ENCODE measurements at places on chromosomes 2 and 18. TPM values are rescaled to one million over a fixed set of nuclear protein-coding genes. Genes with fewer than 3 reads are reported as not detected.
A peak's percentile ranks its signal among the peaks of the same experiment; 100 is the strongest.

DNA sequence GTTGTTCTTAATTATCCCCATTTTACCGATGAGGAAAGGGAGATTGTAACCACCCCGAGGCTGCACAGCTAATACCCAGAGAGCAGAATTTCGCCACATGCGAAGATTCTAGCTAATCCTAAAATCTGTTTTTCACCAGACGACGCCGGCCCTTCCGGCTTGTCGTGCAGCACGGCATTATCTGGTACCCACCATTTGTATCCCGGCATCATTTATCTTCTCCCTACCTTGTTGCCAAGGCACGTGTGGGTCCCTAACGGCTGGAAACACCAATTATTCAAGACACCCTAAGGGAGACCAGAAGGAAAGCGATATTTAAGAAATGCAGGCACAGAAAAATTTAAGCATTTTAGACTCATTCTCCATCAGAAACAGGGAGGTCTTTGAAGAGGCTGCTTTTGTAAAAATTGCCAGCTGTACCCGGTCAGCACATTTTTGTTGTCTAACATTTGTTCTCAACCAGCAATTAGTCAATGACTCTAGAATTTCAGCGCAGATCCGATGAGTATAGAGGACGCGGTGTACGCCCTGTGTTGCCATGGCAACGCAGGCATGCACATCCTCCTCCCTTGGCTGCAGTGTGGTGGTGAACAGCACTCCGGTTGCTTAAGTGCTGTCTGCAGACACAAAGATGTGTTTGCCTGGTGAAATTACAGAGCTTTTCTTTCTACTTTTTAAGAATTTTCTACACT is 111.6 kb downstream of the AGAP1 start:
- peak; percentile 82 for DNase-seq

DNA sequence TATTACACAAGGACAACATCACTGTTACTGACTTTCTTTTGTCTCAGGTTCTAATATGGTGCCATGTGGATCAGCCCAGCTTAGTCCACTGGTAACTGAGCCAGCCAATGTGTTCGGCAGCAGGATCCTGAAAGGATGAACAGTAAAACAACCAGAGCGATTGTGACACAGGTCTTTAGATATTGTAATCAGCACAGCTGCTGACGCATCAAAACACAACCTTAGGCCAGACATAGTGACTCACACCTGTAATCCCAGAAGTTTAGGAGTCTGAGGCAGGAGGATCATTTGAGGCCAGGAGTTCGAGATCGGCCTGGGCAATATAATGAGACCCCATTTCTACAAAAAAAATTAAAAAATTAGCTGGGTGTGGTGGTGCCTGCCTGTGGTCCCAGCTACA is 183.4 kb upstream of the CDH20 start:
- DNase-seq, result no peak

DNA sequence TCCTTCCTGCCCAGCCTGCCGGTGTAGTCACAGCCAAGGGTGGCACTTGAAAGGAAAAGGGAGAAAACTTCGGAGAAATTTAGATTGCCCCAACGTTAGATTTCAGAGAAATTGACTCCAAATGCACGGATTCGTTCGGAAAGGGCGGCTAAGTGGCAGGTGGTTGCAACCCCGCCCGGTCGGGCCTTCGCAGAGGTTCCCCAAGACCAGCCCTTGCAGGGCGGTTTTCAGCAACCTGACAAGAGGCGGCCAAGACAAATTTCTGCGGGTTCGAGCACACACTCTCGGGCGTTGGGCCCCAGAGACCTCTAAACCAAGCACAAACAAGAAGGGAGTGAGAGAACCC is 4.8 kb downstream of the ONECUT2 start:
- DNase-seq, result no peak

DNA sequence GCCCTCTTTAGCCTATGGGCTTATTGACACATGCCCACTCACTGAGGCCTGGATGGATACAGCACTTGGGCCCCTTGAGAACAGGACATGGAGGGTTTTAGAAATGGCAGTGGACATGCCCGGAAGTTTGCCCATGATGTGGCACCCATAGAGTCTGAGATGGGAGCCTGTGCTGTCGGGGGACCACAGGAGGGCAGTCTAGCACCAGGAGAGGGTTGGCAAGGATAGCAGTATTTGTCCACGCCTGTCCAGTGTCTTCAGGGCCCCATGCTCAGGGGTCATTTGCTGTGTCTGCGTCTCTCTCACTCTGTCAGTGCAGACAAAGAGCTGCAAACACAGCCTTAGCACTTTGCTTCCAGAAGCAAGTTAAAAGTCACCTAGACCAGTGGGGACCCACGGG is 48.7 kb downstream of the IL1RL2 start:
- DNase-seq, result no peak

DNA sequence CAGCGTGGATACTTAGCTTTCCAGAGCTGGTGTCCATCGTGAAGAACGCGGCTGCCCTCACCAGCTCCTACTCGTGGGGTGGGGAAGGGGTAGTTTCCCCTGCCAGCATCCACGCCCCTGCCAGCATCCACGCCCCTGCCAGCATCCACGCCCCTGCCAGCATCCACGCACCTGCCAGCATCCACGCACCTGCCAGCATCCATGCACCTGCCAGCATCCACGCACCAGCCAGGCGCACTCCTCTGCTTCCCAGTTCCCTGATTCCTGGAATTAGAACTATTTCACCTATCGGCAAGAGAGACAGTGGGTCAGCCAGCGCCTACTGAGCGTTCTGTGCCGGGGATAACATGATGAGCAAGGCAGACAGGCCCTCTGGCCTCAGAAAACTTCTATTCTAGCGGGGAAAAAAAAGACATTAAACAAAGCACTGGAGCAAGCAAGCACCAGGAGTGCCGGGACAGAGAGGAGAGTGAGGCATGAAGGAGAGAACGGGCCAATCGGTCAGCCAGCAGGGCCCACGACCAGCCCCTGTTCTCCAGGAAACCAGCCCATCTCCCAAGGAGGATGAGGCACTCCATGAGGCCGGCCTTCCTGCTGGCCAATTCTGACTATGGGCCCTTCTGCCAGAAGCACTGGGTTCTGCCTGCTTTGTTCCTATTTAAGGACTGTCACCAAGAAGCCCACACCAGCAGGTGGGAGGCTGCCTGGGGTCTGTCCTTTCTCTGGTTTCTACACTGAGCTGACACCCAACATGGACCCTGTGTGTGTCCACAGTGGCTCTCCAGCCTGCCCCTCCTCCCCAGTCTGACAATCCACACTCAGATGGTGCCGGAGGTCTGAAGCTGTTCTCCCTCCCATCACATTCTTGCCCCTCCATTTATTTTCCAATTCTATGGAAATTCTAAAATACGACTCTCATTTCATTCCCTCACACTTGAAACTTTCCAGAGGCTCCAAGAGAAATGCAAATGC is 78.4 kb upstream of the SALL3 start:
- no peak for DNase-seq

GRCh38 chr2:68482296-68482820 is 15.0 kb downstream of the APLF start:
- no peak for DNase-seq

DNA sequence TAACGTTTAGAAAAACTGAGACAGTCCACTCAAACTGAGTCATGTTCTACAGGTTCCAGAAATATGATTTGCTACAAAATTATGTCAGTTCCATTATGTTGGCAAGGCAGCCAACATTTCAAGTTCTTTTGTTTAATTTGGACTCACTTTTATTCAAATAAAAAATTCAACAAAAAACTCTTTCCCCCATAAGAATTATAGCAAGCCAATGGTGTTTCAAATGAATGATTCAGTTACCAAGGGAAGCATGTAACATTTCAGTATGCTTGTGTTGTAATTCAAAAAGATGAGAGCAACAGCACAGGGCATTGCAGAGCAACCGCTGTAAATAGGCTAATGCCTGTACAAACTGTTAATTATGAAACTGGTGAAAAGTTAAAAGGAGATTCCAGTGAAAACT is 140.8 kb downstream of the FIGN start:
- no peak for DNase-seq

DNA sequence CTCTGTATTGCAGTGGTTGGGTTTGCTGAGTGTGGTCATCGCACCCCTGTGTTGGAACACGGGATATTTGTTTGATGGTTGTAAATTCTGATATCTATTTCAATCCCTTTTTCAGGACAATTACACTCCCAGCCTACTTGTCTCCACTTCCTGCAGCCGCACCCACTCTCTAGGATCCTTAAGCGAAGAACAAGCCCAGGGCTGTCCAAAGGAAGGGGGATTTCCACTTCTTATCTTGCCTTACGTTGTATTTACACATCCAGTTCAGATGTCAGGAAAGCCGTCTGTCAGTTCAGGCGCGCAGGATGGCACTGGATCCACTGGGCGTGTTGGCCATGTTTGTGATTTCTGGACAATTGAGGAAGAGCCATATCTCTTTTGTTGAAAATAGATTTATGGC is 834.5 kb upstream of the SALL3 start:
- no peak for DNase-seq

GRCh38 chr18:55633032-55633431 is 45.0 kb upstream of the TCF4 start:
- DNase-seq, result no peak

DNA sequence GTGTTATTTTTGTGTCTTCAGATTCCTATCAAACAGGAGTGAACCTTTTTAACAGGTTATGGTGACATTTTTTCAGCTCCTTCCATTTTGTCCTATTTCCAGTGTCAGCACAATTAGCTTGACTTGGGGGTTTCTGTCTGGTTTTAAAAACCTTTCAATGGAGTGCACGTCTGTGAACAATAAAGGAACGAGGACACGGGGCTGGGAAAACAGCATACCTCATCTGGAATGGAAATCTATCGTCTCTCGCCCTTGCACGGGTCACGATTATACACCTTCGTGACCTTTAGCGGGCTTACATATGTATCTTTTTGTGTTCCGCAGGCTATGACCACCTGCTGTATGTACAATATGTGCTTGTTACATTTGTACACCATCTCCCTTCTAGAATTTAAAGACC is 2.3 kb upstream of the ZNF532 start:
- DNase-seq, result no peak

DNA sequence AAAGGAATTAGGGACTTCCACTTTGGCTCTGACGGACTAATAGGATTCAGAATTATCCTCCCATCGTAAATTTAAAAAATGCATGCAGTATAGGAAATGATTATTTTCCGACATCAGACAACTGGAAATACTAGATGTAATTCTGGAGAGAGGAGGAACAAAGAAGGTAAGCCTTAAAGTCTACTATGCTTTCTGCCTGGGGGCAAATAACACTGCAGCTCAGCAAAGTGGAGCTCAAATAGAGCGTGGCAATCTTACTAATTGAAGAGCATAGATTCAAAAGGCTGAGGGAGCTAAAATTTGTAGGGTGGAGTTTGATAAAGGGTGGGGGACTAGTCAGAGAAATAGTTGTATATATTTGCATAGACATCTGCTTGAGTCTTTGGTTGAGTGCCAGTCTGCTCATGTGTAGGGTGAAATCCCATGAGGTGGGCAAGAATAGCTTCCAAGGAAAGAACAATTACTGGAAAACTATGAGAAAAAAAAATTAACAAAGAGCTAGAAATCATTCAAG is 23.8 kb downstream of the COPS8 start:
- no peak for DNase-seq

GRCh38 chr2:212157012-212157411 is 381.6 kb downstream of the ERBB4 start:
- no peak for DNase-seq

GRCh38 chr2:157283468-157283867 is 26.0 kb downstream of the GALNT5 start:
- no peak for DNase-seq

DNA sequence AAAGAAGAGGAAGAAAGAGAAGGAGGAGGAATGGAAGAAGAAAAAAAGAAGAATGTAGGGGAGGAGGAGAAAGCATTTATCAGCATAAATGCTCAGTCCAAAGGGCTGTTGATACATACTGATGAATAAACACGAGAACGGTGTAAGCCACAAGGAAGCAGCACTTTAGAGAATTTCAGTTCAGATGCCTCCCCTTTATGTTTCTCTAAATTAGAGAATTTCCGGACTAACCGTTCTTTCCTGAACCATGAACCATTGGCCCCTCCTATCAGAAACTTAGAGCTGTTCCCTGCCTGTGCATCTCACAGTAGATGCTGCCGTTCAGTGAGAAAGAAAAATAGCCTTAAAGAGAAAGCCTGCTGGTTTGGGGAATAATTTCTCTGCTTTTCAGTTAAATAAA is 49.2 kb upstream of the TUBA3D start:
- no peak for DNase-seq

GRCh38 chr2:19158211-19158610 is 200.2 kb downstream of the OSR1 start:
- no peak for DNase-seq

- no peak for DNase-seq
Measured at GRCh38 chr2:73350035-73350691, 35.5 kb upstream of the ALMS1 start.

DNA sequence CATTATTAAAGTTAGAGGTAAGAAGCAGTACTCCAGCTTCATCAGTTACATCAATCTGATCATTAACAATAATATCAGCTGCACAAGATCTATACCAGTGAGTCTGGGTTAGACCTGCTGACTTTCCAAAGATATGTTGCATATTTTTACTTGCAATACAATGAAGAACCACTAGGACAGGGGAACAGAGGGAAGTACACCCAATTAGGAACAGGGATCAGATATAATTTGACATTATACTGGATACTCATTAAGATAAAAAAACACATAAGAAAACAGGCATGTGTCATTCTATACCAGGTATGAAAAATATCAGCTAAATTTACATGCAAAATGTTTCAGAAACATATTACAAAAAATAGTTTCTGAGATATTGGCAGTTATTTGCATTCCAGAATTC is 995.1 kb upstream of the DDX18 start:
- no peak for DNase-seq

DNA sequence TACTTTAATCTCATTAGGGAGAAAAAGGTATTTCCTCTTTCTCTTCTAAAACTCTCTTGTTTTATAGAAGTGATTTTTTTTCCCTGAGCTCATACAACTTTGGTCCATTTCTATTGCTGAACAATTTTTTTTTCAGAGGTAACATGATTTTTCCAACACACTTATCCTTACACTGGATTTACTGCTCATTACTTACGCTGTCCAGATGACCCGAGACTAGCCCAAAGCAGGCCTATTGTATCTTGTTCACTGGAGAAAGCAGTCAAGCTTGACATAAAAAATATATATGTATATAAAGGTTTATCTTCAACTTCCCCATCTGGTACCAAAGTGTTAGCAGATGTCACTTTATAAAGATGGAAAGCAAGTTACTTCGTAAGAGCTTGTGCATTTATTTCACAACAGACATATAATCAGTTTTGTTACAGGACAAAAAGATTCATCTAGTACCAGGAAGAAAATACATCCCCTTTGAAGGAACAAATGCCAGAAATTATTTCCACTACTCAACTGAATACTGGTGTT is 70.4 kb upstream of the KIDINS220 start:
- no peak for DNase-seq

GRCh38 chr2:231810905-231811304 is 24.7 kb downstream of the COPS7B start:
- DNase-seq, result no peak

- no peak for DNase-seq
Measured at GRCh38 chr2:230770804-230771203, 58.2 kb downstream of the CAB39 start.

The DAW1 gene
- 1.0 TPM for polyA plus RNA-seq

The C1QL2 gene
- polyA plus RNA-seq, result not detected

The HDLBP gene
- 256 TPM for polyA plus RNA-seq

The DNAJC5G gene
- not detected for polyA plus RNA-seq

The SLC39A6 gene
- polyA plus RNA-seq, result 27.3 TPM

All from kidney (tissue), 22 donors.